ENCODE measurements at places on chromosomes 7 and 10.
A peak's percentile ranks its signal among the peaks of the same experiment; 100 is the strongest.

- peak; percentile 2 for DNase-seq
These were observed 49.5 kb downstream of the ASAH2B start for GRCh38 chr10:50788951-50789945.

DNA sequence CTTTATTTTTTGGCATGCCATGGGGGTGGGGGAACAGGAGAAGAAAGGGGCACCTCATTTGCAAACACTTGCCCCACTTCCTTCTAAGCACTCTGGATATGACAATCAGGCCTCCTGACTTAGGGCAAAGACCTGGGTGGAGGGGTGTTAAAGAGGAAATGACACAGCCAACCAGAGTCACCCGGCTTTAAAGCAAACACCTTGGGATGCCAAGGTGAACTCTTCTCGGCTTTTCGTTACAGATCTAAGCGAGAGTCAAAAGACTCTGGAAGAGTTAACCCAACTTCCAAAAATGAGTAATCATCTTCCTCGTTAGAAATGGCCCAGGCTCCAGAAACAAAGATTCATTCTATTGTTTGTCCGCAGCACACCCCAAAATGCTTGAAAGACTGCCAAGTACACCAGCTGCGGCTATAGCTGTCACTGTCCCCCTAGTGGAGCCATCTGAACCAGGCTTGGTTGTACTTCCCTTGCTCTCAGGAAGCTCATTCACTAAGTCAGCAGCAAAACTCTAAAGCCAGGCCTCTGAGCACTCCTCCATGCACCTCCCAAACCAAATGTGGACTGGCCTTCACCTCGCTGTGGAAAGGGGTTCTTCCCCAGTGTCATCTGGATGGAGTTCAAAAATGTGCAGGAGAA is 24.8 kb downstream of the FAM53B start:
- DNase-seq = no peak

DNA sequence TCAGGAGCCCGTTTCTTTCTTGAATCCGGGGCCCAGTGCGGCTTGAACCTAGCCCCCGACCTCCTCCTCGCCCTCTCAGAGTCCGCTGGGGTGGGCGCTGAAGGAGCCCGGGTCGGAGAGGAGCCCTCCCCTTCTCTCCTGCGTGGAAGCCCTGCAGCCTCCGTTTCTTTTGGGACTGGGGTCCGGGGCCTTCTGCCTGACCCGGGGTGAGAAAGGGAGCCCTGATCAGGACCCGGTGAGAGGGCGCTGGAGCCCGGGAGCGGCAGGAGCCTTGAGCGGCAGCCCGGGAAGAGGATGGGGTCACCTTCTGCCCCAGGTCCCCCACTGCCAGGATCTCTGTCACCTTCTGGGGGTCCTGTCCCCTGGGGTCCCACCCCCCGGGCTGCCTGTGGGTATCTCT is 162.3 kb downstream of the ZNF33B start:
- no peak for DNase-seq

- peak; percentile 15 for DNase-seq
These were observed 120.2 kb upstream of the TMEM229A start for GRCh38 chr7:124152859-124153692.

- no peak for DNase-seq
These were observed 26.8 kb upstream of the TM9SF3 start for GRCh38 chr10:96613576-96613975.

GRCh38 chr10:12592967-12593366 is 243.6 kb downstream of the CAMK1D start:
- DNase-seq = no peak

DNA sequence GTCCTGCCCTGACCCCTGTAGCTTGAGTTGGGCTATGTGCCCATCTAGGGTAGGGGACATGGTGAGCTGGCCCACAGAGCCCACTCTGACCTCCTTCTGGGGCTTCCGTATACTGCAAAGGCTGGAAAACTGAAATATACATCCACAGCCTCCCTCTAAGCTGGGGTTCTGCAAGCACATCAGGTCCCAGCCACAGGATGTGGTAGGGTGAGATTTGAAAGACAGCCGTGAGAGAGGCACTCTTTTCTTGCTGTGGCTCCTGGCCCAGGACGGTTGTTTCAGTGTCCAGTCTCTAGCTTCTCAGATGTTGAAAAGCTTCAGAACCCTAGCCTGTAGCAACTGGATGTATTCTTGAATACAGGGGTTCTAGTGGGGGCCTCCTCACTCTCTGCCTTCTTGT is 60.1 kb upstream of the ADRB1 start:
- DNase-seq = no peak

DNA sequence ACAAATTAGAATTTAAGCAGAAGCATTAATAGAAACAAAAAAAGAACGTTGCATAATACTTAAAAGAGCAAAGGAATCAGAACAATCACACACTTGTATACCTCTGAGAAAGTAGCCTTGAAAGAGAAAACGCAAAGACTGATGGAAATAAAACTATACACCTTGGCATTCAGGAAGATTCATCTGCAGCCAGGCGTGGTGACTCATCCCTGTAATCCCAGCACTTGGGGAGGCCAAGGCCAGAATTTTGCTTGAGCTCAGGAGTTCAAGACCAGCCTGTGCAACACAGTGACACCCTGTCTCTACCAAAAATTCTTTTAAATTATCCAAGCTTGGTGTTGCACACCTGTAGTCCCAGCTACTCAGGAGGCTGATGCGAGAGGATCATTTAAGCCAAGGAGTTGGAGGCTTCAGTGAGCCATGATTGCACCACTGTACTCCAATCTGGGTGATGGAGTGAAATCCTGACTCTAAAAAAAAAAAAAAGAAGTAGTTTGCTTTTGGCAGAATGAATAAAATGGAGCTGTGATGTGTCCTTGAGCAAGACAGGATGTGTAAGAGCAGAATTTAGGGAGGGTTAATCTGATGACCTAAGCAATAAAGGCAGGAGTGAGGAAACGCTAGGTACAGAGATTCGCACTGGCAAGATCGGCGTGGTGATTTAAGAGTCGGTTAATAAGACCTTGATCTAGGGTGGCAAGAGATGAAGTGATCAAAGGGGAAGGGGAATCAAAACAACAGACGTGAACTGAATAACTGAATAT is 75.8 kb upstream of the NRP1 start:
- DNase-seq = no peak

DNA sequence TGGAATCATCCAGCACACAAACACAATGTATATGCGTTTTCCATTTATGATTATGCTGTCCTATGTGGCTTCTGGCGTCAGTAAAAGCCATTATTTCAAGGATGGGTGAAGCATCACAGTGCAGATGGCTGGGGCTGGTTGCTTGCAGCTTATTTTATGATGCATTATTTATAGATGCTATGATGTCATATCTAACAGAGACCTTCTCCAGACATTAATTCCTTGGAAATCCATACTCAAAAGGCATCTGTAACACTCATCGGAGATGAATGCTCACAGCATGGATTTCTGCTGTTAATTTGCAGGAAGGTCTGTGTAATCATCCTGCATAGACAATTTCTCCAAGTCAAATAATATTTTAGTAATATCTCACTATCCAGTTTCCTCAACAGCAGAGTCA is 7.2 kb downstream of the RGS10 start:
- no peak for DNase-seq

- peak; percentile 26 for DNase-seq
These were observed 1.8 kb upstream of the CCDC6 start for GRCh38 chr10:59907918-59908807.

DNA sequence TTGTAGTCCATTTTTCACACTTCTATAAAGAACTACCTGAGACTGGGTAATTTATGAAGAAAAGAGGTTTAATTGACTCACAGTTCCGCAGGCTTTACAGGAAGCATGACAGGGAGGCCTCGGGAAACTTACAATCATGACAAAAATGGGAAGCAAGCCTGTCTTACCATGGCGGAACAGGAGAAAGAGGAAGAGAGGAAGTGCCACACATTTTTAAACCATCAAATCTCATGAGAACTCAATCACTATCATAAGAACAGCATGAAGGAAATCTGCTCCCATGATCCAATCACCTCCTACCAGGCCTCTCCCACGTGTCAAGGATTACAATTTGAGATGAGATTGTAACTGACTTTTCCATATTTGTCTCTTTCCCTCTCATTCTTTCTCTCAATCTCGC is 9.3 kb upstream of the PNPLA8 start:
- DNase-seq = no peak

DNA sequence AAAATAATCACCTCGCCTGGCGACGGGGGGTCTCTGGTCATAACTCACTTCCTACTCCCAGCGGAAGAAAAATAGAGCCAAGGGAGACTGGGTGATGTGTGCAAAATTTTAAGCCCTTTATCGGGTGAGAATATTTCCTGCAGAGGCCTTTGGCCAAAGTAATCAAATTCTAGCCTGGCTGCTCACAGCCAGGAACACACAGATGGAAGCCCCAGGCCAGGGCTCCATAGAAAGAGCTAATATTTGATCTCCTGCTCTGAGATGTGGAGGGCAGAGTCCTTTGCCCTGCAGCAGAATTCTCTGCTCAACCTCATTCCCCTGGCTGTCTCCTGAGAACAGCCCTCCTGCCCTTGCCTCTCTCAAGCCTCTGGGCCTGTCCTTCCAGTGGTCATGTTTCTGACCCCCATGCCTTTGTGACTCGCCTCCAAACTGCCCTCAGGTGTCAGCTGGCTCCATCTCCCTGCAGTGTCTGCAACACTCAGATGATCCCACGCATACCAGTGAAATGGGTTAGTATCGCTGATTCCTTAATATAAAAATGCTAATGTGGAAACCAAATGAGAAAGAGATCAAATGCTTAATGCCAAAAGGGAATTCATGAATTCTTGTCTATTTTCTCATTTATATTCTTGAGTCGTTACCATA is 34.5 kb downstream of the FRMD4A start:
- DNase-seq = no peak

GRCh38 chr7:22114440-22114981 is 168.8 kb upstream of the CDCA7L start:
- no peak for DNase-seq

- DNase-seq = no peak
These were observed 53.7 kb upstream of the DOCK1 start for GRCh38 chr10:126851414-126852108.

GRCh38 chr10:98361131-98362025 is 53.6 kb downstream of the PYROXD2 start:
- peak; percentile 98 for DNase-seq

DNA sequence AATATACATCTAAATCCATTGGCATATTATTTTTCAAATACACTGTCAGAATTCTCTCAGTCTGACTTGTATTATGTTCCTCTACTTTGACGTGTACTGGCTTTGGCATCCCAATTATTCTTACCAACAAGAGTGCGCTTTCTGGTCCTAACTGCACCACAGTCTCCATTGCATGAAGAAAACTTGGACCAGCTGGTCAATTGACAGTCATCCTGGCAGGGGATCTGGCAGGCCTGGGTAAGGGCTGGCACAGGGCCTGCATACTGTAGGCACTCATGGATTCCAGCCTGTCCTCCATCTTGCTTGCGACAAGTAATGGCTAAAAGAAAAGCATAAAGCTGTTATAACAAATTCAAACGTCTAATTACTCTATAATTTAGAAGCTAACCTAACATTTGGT is 384.9 kb downstream of the THSD7A start:
- DNase-seq = no peak

DNA sequence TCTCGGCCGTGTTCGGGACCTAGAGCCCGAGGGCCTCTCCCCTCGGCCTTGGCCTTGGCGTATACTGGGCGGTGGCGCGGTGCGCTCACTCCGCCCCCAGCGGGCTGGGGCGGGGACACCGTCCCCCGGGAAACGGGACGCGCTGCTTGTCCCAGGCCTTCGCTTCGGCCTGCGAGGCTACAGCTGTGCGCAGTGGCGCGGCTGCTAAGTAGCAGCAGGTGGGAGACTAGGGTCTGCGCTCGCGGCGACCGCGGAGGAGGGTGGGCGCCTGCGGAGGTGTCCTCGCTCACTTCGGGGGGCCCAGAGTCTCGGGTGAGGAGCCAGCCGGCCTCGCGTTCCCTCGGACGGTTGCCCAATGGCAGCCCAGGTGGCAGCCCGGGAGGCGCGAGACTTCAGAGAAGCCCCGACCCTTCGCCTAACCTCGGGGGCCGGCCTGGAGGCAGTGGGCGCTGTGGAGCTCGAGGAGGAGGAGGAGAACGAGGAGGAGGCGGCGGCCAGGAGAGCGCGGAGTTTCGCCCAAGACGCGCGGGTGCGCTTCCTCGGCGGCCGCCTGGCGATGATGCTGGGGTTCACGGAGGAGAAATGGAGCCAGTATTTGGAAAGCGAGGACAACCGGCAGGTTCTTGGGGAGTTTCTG is at the start of gene DNAH11:
Gene DNAH11, plus strand, starts transcription at position 149 of the 637 bp plus-strand sequence. Its CDS starts 207 bp downstream, at position 356.
- DNase-seq = peak; percentile 63

- DNase-seq = no peak
These were observed 3.4 kb upstream of the CHST12 start for GRCh38 chr7:2399848-2400587.

DNA sequence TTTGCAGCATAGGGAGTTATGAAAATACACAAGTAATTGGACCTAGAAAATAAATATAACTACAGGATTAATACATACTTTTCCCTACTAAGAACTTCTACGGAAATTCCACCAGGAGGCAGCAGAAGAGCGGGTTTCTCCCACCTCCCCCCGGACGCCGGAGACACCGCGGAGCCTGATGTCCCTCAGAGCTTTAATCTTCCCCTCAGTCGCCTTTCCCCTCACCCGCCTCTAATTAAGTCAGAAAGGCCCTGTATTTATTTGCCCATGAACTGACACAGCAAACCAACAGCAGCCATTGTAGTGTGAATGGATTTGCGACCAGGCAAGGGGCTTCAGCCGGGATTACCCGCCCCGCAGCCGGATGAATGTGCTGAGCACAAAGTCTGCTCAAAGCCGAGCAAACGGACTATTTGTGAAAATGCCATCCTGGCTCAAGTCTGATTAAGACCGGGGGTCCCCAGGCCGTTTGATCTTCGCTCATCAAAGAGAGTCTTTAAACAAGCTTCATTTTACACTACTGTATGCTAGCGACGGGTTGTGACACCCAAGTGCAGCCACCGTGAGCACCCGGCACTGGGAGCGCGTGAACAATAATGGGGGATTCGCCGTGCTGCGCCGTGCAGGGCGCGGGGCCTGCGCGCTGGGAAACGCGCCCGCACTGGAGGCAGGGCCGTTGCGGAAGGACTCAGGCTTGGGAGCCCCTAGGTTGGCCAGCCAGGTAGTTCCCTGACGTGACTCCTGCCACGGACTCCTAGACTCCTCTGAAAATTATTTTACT is 5.6 kb upstream of the DKK1 start:
- DNase-seq = peak; percentile 39

DNA sequence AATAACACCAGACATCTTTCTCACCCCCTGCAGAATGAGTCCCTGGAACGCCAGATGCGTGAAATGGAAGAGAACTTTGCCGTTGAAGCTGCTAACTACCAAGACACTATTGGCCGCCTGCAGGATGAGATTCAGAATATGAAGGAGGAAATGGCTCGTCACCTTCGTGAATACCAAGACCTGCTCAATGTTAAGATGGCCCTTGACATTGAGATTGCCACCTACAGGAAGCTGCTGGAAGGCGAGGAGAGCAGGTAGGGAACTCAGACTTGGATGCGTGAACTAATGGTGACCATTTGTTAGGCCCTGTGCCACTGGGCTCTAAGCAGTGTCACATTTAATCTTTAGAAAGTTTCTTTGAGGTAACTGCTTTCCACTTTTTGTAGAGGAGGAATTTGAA is 7.1 kb downstream of the VIM start:
- no peak for DNase-seq

DNA sequence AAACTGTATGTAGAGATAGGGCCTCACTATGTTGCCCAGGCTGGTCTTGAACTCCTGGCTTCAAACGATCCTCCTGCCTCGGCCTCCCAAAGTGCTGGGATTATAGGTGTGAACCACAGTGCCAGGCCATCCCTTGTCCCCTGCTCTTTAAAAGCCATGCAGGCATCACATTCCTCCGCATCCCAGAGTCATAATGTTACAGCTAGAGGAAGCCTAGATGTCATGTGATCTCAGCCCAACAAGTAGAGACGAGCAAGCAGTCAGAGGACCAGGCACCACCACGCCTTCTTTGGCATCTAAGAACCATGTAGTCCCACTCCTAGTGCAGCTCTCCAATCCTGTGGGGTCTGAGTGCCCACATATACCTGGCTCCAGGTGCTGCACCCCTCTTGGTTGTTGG is 13.1 kb downstream of the PODXL start:
- no peak for DNase-seq
